Motor neuron (in vitro differentiated cells): ENCODE measurements at places on chromosomes 12 and 14. TPM values are rescaled to one million over a fixed set of nuclear protein-coding genes. Genes with fewer than 3 reads are reported as not detected.

GRCh38 chr12:19846574-19846973 lies 407.3 kb downstream of the AEBP2 start:
- ATAC-seq, result no peak

GRCh38 chr12:133222211-133222610 lies 13.5 kb downstream of the ANHX start:
- no peak for ATAC-seq

GRCh38 chr14:34449819-34450541 lies 12.1 kb downstream of the SPTSSA start:
- ATAC-seq, result no peak

Gene APOF
- total RNA-seq, result 0.36 and 0.48 TPM in 2 replicates

Gene FIGNL2
- 5.2 TPM in 2 replicates for total RNA-seq
